ENCODE measurements at places on chromosomes 4 and X. TPM values are rescaled to one million over a fixed set of nuclear protein-coding genes. Genes with fewer than 3 reads are reported as not detected.

GPRASP3 gene
- total RNA-seq: 3.2 TPM

ERCC6L gene
- 0.74 TPM for total RNA-seq

RTL3 gene
- not detected for total RNA-seq

MXRA5 gene
- total RNA-seq: 4.7 TPM

ATP8A1 gene
- total RNA-seq: 10.8 TPM

Measured in vagina (tissue), 2 donors.